Activated CD4-positive, CD25-positive, alpha-beta regulatory T cell (primary cell): ENCODE measurements at places on chromosomes 3 and 15.

DNA sequence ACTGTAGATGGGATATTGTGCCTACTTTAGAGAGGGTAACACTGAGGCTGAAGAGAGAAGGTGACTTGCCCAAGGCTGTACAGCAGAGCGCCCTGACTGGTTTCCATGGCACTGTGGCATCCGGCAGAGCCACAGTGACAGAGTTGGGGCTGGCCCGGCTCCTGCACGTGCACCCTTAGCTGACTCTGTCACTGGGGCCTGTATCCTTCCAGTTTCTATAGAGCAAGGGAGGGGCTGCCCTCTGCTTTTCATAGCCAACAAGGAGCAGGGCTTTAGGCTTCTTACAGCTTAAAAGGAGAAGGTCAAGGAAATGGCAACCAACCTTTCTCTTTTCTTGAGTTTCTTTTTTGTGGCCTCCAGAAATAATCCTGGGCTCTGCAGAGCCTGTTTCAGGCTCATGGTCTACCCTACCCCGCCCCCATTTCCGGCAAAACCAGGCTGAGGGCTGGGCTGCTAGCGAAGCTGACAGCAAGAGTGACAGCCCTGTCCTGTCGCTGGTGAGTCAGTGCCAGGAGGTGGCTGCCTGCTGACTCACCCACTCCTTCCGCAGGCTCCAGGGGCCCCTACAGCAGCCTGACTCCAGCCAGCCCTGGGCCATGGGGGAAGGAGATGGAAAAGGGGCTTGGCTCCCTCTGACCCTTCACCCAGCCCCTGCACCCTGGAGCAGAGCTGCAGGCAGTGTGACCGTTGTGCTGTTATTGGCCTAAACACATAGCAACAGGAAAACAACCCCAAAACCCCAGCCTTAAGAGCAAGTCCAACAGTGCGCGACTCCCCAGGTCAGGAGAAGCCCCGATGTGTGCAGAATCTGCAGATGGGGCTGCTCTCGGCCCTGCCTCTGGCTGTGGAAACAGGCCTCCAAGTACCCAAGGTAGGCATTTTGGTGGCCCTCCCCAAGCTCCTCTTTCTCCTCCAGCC is 29.8 kb downstream of the SLC6A6 start:
- DNase-seq = peak; percentile 90

- no peak for DNase-seq
These were observed 1.3 kb upstream of the CBLB start for GRCh38 chr3:105869861-105870755.

- no peak for DNase-seq
These were observed 421.9 kb downstream of the MECOM start for GRCh38 chr3:169241630-169241990.

GRCh38 chr3:177190756-177191681 is 6.3 kb downstream of the TBL1XR1 start:
- no peak for DNase-seq

DNA sequence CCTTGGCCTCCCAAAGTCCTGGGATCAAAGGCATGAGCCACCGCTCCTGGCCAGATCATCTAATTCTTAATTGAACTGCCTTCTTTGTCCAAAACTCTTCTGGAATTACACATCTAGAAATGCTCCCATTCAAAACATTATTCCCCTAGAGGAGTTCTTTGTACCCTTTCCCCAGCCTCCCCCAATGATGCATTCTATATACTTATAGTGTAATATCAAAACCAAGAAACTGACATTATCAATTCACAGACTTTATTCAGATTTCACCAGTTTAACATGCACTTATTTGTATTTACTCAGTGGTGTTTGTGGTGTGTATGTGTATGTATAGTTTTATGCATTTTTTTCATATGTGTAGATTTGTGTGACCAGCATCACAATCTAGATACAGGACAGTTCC is 85.0 kb downstream of the PTPRG start:
- no peak for DNase-seq

DNA sequence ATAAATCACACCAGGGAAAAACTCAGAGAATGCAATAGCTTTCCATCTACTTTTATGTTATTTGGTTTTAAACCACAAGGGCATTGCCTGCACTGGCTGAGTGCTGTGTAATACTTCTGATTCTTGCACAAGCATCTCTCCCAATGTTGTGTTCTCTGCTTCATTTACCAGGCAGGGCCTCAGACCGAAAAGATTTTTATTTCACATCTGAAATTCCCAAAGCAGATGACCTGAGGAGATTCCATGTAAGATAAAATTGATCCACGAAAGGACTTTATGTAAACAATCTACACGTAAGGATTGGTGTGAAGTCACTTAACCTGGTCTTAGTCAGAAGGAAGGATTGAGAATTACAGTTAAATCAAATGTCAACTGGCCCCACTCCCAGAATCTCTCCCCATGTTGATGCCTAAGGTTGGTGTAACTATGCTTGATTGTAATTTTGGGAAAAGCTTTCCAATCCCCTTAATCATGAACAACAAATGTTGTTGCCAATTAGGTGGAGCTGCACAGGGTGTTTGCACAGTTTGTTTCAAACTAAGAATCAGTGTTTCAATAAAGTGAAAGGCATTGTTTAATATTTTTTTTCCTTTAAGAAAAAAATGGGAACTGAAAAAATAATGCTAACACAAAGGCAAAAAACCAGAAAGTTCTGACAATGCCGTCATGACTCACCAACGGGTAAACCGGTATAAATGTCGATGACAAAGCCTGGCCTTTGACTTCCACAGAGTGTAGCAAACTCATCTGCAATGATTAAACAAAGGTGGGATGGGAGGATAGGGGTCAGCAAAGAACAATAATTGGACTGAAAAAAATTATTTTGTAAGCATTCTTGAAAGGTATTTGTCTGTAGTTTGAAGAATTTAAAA is 128.6 kb downstream of the DUT start:
- no peak for DNase-seq

DNA sequence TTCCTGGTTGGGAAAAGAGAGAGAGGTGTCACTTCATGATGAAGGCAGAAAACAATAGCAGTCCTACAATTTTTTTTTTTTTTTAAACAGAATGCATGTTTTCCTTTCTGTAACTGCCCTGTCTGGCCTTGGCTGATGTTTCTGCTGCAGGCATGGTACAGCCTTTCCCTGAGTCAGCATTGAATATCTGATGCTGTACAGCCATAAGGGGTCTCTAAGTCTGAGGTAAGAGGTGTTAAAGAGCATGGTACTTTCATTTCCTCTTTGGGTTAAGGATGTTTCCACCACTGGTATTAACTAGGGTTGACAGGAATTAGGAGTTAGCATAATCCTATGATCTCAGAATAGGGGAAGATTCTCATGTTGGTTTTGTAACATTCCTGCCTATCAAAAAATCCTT is 147.4 kb downstream of the CHST2 start:
- DNase-seq = no peak

DNA sequence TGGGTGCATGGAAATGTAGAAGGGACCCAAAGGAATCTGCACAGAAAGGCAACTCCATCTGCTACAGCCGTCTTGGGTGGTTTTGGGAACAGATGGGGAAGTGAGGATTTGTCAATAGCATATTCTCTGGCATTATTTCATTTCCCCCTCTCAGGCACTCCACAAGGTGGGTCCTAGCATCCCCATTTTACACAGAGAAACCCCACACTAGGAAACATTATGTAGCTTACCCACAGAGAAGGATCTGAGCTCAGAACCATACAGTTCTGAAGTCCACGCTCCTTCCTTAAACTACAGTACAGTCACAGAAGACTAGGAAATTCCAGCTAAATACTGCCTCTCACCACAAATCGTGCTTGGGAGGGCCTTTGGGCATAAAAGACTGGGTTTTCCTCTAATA is 61.2 kb upstream of the CTNNB1 start:
- DNase-seq = no peak

DNA sequence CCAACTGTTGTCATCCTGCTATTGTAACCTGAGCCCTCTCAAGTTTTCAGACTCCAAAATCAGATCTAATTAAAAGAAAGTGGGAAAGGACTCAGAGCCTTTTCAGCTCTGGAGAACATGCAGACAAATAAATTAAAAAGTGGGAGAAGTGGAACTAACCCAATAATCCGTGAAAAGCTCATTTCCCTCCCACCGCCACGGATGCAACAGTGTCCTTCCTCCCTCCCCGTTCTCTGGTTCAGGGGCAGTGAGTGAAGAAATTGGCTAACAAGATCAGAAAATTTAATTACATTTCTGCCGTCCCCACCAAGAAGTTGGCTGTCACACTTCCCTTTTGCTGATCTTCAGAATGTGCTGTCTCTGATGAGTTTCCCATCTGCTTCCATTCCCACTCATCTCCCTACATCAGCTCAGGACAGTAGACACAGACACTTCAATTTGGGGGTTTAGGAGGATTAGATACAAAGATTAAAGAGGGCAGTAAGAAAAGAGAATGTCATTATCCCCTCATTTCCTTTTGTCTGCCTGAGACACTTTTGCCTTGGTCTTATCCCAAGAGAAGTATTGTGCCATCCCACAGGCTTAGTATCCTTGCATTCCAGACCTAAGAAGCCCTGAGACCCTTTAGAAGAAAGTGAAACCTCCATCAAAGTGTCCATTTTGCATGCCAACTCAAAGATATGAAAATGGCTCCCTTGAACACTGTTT is 335.7 kb upstream of the PPP2R3A start:
- DNase-seq = no peak

GRCh38 chr3:126124896-126125295 is 41.0 kb upstream of the SLC41A3 start:
- DNase-seq = no peak
